ENCODE measurements at places on chromosomes 12 and 14.

DNA sequence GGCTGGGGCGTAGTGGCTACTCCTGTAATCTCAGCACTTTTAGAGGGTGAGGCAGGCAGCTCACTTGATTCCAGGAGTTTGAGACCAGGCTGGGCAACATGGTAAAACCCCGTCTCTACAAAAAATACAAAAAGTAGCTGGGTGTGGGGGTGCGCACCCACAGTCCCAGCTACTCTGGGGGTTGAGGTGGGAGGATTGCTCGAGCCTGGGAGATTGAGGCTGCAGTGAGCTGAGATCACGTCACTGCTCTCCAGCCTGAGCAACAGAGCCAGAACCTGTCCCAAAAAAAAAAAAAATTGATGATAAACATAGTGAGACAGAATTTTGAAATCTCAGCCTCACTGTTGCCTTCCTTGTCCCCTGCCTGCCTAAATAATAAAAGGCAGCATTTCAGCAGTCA lies 40.0 kb downstream of the PTPN11 start:
- DNase-seq, result no peak

GRCh38 chr12:77049767-77050353 lies 15.5 kb downstream of the E2F7 start:
- DNase-seq, result no peak

- no peak for DNase-seq
Measured at GRCh38 chr12:49784756-49785409, 43.3 kb downstream of the NCKAP5L start.

GRCh38 chr12:64646318-64646717 lies 36.0 kb downstream of the RASSF3 start:
- no peak for DNase-seq

- no peak for DNase-seq
Measured at GRCh38 chr12:109310247-109311125, 1.4 kb upstream of the FOXN4 start.

DNA sequence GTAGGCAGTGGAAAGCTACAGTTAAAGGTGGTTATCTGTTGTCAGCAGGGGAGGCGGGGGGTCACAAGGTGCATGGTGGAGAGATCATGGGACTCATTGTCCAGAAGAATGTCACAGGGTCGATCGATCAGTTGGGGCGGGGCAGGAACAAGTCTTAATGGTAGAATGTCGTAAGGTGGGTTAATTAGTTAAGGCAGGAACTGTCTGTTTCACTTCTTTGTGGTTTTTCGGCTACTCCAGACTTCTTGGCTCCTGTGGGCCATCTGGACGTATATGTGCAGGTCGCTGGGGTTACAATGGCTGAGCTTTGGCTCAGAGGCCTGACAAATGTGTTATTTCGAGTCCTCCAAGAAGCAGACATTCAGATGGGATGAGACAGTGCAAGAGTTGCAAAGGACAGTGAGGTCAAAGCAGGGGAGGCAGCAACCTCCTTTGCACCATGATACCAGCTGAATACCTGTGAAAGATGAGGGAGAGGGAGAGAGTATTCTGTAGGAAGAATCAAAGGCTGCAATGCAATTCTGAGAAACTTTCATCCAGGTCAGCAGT lies 246.9 kb upstream of the TMEM132C start:
- no peak for DNase-seq

Measured in CD8-positive, alpha-beta memory T cell (primary cell).